ENCODE measurements at places on chromosomes 1 and 21.

DNA sequence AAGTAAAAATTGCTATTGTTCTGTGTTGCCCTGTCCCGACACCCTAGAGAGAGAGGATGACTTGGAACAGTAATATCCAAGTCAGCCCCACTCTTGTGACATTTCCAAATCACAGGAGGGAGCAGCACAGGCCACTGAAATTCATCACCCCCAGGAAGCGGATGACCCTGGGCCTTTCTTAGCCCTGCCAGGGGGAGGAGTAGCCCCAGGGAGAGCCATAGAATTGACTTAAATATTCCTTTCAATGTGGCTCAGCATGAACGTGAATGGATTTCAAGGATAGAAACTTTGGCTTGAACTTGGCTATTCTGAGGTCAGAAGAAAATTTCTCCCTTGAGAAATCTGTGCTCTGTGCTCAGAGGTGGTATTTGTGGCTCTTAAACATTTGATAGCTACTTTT is 80.6 kb downstream of the CENPF start:
- no peak for DNase-seq

DNA sequence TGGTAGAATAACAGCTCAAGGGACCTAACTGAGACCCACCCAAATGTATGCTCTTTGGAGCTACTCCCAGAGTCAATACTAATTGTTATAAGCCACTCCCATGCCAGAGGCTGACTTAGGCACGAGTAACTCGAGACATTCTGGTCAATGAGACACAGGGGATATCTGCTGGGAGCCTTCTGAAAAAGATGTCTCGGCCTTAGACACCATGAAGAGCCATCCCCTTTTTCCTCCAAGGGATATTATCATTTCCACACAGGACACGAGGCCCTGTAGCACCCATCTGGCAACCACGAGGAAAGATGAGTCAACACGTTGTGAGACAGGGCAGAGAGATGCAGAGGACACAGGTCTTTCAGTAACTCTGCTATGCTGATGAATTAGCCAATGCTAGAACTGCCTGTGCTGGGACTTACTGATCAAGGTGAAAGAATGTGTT is 30.7 kb downstream of the ITPKB start:
- DNase-seq: no peak

DNA sequence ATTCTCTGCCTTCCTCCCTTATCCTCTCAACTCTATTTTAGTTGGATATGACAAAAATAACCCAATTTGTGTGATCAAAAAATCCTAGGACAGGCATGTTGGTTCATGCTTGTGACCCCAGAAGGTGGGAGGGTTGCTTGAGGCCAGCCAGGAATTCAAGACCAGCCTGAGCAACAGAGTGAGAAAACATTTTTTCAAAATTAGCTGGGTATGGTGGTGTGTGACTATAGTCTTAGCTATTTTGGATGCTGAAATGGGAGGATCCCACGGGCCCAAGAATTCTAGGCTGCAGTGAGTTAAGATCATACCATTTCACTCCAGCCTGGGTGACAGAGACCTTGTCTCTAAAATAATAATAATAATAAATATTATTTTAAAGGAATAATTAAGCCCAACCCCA is 1383.1 kb upstream of the ADGRL2 start:
- peak; percentile 47 for DNase-seq

- DNase-seq: peak; percentile 12
Measured at GRCh38 chr1:182069028-182069466, 7.5 kb upstream of the ZNF648 start.

DNA sequence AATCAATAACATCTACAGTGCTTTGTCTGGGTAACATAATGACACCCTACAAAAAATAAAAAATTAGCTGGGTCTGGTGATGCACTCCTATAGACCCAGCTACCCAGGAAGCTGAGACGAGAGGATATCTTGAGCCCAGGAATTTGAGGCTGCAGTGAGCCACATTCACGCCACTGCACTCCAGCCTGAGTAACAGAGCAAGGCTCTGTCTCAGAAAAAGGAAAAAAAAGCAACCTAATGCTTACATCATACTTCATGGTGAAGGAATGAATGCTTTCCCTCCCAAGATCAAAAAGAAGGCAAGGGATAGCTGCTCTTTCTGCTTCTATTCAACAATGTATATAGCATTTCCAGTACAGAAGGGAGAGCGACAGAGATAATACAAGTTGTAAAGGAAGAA is 24.2 kb upstream of the CTTNBP2NL start:
- no peak for DNase-seq

DNA sequence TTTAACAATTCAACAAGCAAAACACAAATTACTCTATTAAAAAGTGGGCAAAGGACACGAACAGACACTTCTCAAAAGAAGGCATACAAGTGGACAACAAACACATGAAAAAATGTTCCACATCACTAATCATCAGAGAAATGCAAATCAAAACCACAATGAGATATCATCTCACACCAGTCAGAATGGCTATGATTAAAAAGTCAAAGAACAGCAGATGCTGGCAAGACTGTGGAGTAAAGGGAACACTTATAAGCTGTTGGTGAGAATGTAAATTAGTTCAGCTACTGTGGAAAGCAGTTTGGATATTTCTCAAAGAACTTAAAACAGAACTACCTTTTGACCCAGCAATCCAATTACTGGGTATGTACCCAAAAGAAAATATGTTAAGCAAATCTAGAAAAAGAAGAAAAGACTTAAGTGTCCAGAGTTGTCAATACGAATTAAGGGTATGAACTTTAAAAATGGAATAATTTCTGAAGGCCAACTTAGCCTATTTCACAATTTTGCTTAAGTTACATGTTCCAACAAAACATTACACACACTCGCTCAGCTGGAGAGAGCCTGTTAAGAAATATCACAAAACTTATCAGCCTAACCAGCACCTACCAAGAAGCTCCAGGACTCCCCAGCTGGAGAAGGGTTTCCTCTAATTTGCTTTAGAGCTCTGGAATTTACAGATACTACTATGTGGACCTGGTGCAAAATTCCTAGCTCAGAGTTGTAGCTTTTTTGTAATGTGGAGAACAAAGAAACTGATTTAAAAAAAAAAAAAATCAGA is 232.1 kb downstream of the DUSP10 start:
- DNase-seq: no peak

DNA sequence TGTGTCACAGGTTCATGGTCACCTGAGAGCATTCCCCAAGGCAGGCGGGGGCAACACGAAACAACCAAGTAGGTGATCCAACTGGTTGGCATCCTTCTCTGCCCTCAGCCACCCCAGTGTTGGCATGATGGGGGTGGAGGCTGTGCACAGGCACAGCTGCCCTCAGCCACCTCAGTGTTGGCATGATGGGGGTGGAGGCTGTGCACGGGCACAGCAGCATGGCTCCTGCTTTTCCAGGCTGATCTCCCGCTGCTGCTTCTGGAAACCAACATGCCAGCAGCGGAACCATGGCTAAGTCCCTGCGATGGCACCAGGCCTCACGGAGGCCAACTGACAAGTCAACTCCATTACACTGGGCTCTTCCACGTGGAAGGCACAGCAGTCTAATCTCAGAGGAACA is 447.8 kb downstream of the PTPRU start:
- no peak for DNase-seq

DNA sequence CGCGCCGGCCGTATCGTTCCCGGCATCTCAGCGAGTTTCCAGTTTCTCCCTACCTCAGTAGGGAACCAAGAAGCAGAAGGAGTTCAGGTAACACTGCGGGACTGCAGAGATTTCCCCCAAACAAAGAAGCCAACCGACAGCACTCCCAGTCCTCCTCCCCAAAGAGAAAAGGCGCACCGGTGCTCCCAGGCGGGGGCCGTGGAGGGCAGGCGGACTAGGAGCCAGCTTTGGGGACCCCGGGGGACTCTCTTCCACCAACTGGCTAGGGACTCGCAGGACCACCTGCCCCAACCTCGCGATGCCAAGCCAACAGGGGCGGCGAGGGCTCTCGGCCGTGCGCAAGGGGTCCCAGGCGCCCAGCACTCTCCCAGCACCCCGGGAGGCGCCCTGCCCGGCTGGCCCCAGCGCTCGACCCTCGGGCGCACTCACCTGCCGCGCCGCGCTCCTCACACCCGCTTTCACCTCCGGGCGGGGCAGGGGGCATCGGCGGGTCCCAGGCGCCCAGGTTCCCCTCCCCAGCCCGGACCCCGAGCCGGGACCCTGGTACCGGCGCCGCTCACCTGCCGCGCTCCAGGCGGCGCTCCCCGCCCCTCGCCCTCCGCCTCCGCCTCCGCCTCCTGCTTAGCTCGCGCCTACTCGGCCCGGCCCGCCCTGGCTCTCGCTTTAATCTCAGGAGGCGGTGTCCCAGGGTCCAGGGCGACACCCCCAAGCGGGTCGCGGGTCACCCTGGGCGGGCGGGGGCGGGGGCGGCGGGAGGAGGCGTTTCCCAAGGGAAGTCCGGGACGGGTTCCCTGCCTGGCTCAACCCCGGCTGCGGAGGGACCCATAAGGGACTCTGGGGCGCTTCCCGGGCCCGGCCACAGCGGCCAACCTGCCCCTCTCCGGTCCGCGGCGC is at the start of gene TMPRSS2:
TSS of gene TMPRSS2 (minus strand) at position 638 of the 894 bp plus-strand sequence. CDS start 10,025 bp downstream, outside the sequence.
- DNase-seq: no peak

GRCh38 chr21:46307625-46308024 is 16.0 kb downstream of the C21orf58 start:
- DNase-seq: no peak

DNA sequence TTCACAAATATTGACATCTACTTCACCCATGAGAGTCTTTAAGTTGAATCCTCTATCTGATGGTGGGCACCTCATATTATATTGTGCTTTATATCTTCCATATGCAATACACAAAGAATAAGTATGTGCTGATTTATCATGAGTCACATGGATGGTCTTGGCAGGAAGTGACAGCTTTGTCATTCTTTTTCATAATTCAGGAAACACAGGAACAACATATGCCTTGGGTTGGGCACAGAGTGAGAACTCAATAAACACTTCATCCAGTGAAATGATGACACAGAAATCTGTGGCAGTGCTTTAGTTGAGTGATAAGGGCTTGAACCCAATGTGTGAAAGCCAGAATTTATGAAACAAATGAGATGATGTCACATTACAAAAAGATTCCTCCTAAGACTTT is 41.2 kb downstream of the GADD45A start:
- DNase-seq: no peak

- DNase-seq: peak; percentile 98
Measured at GRCh38 chr1:234702342-234703000, 92.5 kb upstream of the IRF2BP2 start.

GRCh38 chr1:240029418-240029817 is 62.3 kb upstream of the FMN2 start:
- DNase-seq: no peak

- peak; percentile 91 for DNase-seq
Measured at GRCh38 chr1:93738075-93738622, 56.5 kb upstream of the BCAR3 start.

GRCh38 chr1:153210206-153210605 is 7.0 kb downstream of the LELP1 start:
- no peak for DNase-seq

DNA sequence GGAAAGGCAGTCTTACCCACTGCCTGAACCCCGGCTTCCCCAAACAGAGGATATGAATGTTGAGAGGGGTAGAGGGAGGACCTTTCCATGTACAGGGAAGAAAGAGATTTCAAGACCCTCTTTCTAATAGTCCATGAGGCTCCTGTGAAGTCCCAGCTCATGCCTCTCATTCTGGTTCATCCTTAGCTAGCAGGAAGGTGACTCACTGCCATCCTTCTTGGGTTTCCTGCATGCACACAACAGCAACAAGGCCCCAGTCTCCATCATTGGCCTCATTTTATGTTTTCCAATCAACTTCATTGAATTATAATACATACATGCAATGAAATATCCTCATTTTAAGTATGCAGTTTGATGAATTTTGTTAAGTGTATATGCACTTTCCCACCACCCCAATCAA is 46.2 kb downstream of the SYT2 start:
- no peak for DNase-seq

- DNase-seq: peak; percentile 59
Measured at GRCh38 chr1:157092831-157093230, 6.8 kb downstream of the ETV3L start.

- DNase-seq: no peak
Measured at GRCh38 chr1:197915862-197916499, 1.2 kb upstream of the LHX9 start.

- no peak for DNase-seq
Measured at GRCh38 chr1:38818175-38818976, 41.2 kb downstream of the RRAGC start.

GRCh38 chr1:6658359-6659060 is 33.8 kb downstream of the THAP3 start:
- DNase-seq: no peak

- no peak for DNase-seq
Measured at GRCh38 chr1:24951810-24952412, 21.8 kb upstream of the RUNX3 start.

- no peak for DNase-seq
Measured at GRCh38 chr1:167635941-167636340, 5.9 kb downstream of the RCSD1 start.

DNA sequence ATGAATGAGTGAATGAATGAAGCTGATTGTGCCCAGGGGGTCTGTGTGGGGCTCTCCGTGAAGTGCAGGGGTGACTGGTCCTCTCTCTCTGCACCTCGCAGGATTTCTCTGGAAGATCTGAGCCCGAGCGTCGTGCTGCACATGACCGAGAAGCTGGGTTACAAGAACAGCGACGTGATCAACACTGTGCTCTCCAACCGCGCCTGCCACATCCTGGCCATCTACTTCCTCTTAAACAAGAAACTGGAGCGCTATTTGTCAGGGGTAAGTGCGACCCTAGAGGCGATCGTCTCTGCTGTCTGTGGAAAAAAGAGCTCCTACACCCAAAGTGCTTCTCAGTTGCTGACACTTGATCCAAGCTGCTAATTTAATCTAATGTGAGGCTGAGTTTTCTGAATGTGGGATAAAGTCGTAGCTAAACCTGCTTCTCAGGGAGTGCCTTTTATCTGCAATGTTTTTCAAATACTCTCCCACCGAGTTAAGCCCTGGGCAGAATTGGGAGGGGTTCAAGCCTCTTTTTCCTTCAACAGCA is 101.7 kb downstream of the HUNK start:
- no peak for DNase-seq

DNA sequence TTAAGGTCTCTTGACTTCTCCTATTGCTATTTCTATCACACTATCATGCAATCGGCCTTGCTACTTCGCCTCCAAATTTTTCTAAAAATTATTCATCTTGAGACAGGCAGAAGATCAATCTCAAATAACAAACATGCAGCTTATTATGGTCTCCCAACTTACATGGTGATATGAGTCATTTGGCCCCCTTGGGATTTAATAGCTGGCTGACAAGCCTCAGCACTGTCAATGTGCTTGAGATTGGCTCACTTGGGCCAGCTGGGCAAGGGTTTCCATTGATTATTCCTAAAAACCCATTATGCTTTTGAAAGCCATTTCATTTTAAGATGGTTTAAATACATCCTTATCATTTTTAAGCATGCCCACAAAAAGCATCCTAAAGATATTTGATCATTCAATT is 224.5 kb upstream of the NFIA start:
- DNase-seq: no peak
